HepG2 (cell line): ENCODE measurements at places on chromosomes 3 and 15. TPM values are rescaled to one million over a fixed set of nuclear protein-coding genes. Genes with fewer than 3 reads are reported as not detected.

Gene CD200
- total RNA-seq, result not detected in 2 replicates

DNA sequence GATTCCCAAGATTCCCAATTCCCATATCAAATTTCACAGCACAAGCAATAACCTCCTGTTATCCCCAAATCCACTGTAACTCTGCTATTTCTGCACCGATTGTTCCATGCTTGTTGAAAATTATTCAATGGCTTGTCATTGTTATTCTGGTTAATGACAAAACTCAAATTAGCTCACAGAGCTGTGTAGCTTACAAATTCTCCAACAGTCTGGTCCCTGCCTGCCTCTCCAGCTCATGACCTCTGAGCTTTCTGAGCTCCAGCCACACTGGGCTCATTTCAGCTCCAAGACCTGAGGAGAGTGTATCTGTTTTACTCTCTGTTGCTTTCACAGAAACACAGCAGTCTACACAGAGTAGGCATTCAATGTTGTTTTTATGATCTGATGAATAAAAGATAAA lies 3.3 kb downstream of the DPPA2 start:
- no peak for DNase-seq

Gene CPNE4
- total RNA-seq, result not detected in 2 replicates

Gene DAZL
- not detected in 2 replicates for total RNA-seq

Gene P4HTM
- total RNA-seq, result not detected in 2 replicates
